ENCODE measurements at places on chromosomes 3 and 15.

DNA sequence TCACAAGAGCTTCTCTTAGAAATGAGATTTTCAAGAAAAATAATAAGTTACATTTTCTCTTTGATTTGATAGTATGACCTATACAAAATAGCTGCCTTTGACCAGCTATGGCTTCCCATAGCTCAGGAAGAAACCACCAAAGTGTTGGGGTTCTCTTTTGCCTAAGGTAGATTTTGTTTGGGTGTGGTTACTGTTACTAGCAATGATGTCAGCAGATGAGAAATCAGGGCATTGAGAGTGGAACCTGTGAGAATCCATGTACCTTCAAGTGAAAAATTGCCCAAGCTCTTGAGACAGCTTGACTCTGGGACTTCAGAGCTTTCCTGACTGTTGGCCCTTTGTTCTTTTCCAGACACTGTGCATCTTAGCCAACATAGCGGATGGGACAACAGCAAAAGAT, 45.6 kb downstream of the NME9 start:
- no peak for DNase-seq

DNA sequence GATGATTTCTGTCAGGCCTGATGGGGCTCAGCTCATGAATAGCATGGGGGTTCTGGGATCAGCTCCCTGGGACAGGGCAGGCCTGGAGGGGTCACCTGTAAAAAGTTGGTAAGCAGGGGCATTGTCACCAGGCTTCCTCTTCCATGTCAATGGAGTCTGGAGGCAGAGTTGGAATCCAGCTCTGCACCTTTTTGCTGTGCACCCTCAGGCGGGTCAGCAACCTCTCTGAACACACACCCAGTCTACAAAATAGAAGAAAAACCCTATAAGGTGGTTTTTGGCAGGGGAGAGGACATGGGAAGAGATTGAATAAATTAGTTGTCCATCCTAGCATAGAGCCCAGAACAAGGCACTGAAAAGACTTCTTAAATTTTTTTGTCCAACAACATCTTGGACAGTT, 77.2 kb upstream of the NR2E3 start:
- DNase-seq = no peak

DNA sequence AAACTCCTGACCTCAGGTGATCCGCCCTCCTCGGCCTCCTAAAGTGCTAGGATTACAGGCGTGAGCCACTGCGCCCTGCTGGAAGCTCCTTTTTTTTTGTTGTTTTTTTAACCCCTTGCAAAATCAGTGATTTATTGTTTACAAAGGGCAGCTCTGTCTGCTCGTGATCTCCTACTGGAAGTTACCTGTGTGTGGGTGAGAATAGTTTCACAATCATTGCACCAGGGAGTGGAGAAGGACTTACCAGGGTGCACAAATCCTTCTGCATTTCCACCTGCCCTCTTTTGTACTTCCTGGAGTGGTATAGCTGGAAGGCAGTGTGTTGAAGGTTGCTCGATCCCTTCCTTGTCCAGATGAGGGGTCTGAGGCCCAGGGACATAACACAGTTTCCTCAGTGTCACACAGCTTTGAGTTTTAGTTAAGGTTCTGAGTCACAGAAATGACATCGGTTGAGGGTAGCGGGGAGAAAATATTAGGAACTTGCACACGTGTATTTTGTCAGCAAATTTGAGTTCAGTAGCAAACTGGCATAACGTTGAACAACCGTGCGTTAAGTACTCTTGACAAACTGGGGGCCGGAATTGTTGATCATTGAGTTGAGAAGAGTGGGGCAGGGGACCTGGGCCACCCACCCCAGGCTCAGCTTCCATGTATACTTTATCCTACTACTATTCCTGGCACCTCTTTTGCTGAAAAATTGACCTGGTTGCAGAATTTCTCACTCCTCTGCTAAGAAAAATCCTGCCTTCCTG, 11.3 kb upstream of the TRAK1 start:
- DNase-seq = no peak

GRCh38 chr3:81198216-81198615, 563.2 kb downstream of the GBE1 start:
- no peak for DNase-seq

DNA sequence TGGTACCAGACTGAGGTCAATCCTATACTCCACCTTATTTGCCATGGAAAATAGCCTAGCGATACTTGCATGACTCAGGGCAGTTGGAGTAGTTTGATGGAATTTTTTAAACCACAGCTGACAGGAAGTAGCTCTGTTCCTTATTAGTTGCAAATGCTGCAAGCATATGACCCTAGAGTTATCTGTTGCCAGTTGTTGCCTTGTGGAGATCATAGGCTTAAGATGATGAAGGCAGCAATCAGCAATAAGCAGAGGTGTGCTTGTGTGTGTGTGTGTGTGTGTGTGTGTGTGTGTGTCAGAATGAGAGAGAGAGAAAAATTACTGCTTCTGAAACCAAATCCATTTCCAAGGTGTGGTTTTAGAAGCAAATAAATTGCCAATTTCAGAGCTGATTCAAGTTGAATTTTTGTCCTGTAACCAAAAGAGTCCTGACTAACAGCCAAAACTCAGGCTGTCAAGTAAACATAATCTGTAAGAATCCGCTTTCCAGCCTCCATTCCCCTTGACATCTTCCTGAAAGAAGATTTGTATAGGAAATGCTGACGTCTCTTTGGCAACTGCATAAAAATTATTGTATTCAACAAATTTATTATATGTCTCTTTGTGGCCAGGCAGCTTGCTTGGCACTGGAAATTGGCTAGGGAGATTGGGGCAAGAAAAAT, 141.2 kb downstream of the SERPINI1 start:
- peak; percentile 15 for DNase-seq

- DNase-seq = no peak
Measured at GRCh38 chr3:195394024-195394423, 48.8 kb downstream of the ACAP2 start.

GRCh38 chr3:112460519-112461195, 38.6 kb downstream of the BTLA start:
- DNase-seq = no peak

DNA sequence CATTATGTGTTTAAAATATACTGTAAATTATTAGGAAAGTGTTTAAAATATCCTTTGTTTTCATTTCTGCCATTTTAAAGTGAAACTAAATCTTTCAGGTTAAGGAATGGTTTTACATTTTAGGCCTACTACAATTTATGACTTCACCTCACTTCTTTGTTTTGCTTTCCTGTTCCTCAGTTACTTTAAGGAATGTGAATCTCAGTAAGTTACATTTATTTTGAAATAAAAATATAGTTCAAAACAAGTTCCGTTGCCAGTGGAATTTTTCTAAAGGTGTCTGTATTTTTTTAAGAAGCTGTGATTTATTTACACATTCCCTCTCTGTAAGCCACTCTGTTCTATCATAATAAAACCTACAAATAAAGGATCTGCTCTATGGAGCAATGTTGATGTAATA, 630.9 kb upstream of the AGTR1 start:
- DNase-seq = no peak

- no peak for DNase-seq
Measured at GRCh38 chr3:174153871-174154270, 705.3 kb upstream of the NAALADL2 start.

GRCh38 chr3:22885574-22886341, 317.4 kb upstream of the UBE2E2 start:
- DNase-seq = no peak

- DNase-seq = no peak
Measured at GRCh38 chr15:69359722-69360121, 54.4 kb upstream of the KIF23 start.

DNA sequence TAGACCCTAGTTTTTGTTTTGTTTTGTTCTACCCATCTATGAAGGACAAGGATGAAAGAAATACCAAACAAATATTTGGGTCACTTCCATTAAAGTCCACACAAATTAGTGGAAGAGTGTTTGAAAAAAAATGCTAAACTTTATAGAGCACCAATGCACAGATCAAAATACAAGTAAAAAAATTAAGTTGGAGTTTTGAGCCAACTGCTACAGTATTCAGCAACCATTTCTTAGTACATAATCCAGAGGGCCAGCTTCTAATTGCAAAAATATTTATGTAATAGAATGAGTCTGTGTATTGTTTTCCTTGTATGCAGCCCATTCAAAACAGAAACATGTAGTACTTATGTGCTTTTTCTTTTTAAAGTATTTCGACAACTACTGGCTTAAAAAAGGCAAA, 121.1 kb downstream of the CBLB start:
- no peak for DNase-seq

DNA sequence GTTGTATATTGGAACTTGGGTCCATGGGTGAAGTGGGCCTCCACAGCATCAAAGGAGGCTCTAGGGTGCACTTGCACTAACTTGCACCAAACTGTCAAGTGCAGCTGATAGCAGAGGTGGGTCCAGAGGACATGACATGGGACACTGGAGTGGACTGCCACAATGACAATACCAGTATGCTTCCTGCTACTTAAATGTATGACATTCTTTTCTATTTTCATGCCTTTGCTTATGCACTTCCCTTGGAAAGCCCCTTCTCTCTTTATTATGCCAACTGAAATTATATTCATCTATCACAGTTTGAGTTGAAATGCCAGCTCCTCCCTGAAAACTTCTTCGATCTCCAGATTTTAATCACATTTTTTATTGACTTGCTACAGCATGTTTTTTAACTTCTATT, 101.8 kb downstream of the CFAP20DC start:
- DNase-seq = no peak

- no peak for DNase-seq
Measured at GRCh38 chr3:158419820-158420653, 151.0 kb upstream of the MLF1 start.

DNA sequence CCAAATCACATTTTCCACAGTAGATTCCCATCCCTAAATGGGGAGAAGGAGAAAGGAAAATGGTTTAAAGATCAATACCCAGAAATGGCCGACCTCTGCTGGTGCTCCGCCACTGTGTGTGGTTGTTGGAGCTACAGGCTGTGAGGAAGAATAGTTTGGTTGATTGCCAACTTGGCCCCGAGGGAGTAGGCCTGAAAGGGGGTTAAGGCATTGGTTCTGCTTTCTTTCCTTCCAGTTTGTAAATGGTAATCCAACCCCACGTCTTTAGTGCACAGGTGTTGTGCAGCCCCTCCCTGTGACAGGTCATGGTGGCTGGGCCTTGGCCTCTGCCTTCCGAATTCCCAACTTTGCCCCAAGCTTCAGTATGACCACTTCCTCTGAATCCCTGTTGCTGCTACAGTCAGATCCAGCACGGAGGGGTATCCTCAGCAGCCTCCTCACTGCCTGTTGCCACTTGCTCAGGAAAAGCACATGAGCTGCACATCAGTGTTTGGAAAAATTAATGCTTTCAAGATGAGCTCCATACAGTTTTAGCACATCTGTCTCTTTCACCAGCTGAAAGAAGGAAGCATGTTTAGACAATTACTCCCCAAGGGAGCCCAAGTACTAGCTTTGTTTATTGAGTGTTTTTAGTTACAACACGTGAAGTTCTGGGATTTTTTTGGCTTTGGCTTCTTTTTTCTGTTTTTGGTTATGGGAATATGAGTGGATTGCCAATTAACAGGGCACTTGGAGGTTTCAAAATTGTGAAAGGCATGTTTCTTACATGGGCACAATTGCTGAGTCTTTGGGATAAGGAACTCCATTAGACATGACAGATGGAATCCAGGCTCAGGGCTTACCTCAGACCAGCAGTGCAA, 92.3 kb upstream of the ROPN1 start:
- no peak for DNase-seq

- no peak for DNase-seq
Measured at GRCh38 chr15:60917461-60918145, 311.5 kb downstream of the RORA start.

GRCh38 chr3:23135026-23135785, 67.9 kb upstream of the UBE2E2 start:
- no peak for DNase-seq

DNA sequence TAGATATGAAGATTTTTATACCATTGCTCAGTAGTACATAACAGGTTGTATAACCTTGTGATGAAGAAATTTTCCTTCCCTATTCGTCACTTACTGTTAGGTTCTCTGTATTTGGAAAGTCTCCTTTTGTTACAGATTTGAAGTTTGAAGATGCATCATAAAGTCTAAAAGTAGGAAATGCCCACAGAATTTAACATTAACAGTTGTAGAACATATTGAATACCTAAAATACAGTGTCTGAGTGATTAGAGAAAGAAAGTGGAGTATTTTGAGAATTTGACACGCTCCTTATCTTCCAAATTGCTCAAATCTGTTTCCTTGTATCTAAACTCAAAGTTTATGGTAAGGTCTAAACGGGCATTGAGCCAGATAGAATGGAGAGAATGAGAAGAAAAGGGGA, 111.3 kb downstream of the MBNL1 start:
- DNase-seq = no peak

GRCh38 chr15:98121536-98121935, 161.0 kb downstream of the ARRDC4 start:
- DNase-seq = no peak

DNA sequence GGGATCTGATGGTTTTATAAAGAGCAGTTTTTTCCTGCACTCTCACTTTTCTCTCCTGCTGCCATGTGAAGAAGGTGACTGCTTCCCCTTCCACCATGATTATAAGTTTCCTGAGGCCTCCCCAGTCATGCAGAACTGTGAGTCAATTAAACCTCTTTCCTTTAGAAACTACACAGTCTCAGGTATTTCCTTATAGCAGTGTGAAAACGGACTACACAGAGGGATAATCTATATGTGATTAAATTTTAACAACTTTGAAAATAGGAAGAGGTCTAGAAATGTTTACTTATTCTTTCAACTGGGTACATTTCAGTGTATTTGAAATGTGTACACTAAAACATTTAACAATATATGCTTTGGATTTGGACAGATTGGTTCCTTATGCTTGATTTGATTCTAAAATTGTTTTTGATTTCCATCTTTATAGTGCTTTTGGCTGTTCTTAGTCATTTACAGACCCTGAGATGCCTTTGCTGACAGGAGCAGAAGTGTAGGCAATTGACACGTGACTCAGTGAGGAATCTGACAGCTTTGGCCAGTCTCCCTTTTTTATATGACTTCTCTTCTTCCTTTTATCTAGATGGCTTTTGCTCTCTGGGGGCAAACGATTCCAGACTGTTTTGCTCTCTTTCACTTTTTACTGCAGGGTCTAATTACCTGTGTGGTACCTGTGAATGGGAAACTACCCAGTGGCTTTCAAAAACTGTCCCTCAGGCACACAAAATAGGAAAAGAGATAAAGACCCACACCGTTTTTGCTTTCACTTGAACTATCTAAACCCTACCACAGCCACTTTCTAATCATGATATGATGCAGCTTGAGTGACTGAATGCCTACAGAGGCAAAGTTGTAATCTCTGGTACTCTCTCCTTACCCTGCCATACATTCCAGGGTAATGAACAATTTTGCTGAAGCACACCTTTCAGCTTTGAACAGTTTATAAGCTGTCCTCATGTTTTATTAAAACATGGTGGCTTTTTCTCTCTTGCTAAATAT, 422.6 kb downstream of the ROBO1 start:
- no peak for DNase-seq

Measured in HCT116 (cell line).